ENCODE measurements at places on chromosomes 12 and 14. TPM values are rescaled to one million over a fixed set of nuclear protein-coding genes. Genes with fewer than 3 reads are reported as not detected.

- H3K27ac ChIP-seq = no peak overlapping the region
- no peak overlapping the region for H3K4me3 ChIP-seq
- peaks cover 35% of the 10 kb centered on the region for H3K4me1 ChIP-seq
- H3K27me3 ChIP-seq = no peaks in the 10 kb centered on the region
- no peaks in the 10 kb centered on the region for H3K36me3 ChIP-seq
These were observed 2.6 kb downstream of the EXOC5 start for GRCh38 chr14:57266065-57266464.

- no peaks in the 10 kb centered on the region for H3K27me3 ChIP-seq
- no peaks in the 10 kb centered on the region for H3K36me3 ChIP-seq
- no peak overlapping the region for H3K4me3 ChIP-seq
- no peak for DNase-seq
These were observed 167.6 kb downstream of the ACSS3 start for GRCh38 chr12:81245458-81245857.

DNA sequence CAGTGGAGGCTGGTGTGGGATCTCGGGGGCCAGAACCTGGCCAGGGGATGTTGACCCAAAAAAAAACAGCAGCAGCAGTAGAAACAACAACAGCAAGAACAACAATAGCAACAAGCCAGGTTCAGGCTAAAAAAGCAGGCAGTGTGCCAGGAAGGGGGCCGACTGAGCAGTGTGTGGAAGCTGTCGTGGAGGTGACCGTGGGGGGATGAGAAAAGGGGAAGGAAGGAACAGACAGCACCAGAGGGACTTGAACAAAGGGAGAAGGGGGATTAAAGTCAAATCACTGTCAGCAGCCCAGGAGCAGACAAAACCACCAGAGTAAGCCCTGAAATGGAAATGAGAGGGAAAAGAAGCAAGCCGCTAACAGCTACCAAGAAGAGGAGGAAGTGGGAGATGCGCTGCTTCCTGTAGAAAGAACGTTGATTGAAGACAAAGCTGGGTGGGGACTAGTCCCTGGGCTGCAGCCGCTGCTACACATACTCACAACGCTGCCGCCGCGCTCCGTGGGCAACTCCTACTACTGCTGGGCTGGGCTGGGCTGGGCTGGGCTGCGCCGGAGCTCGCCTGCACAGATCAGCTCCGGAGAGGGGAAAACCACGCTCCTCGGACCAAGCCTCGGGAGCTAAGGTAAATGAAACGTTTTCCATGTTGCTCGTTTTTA, at the start of gene GNG2:
Gene GNG2 (plus strand): TSS at position 449 of the 661 bp plus-strand sequence. CDS start 90,067 bp downstream, outside the sequence.
- H3K27me3 ChIP-seq = no peaks in the 10 kb centered on the region
- peak within 1 kb of the TSS; percentile 33 for H3K4me3 ChIP-seq
- peak; percentile 58 for DNase-seq

DNA sequence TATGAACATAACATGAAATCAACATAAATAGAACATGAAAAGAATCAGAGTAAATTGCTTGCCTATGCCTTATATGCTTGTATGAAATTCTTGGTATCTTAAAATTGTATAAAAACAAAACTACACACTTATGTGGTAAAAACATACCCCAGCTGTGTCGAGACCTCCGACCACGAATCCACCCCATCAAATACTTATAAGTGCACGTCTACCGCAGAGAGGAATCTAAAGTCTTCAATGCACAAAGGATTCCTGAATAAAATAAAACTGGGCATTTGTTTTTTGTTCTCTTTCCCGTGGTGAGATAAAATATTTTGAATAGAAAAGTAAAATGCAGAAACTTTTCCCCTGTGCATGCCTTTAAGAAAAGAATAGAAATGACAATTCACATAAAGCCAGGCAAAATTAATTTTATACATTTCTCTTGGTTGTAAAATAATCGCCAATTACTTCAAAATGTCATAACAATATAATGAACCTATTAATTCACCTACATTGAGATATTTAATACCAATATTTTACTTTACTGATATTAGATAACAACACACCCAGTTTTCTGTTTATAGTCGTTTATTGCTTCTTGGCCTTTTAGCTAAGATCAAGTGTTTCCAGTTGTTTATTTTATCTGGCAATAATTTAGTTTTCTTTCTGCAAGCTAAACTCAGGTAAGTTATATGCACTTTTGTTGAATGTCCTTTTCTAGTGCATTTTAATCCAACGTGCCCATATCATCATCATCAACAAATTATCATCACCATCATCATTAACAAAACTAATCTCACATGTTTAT, 1.0 kb downstream of the KLRK1 start:
- H3K27ac ChIP-seq = no peak overlapping the region
- H3K27me3 ChIP-seq = no peaks in the 10 kb centered on the region
- H3K4me3 ChIP-seq = no peak overlapping the region
- DNase-seq = no peak

DNA sequence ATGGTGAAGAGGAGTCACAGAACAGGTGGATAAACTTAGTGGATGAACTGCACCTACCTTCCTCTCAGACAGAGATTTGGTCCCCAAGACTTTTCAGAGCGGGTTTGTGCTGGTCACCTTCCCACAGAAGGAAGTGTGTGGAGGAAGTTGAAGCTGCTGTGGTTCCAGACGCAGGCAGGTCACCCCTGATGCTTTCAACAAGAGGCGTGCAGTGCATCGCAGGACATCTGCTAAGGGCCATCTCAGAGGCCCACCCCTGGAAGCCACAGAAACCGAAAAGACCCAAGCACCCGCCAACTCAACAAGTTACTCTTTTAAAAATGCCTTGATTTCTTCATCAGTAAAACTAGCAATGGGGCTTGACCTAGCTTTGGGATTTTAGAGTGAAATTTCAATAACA, 1.0 kb upstream of the GPX2 start:
- no peak for DNase-seq
- H3K27ac ChIP-seq = no peak overlapping the region
- H3K27me3 ChIP-seq = no peaks in the 10 kb centered on the region

DNA sequence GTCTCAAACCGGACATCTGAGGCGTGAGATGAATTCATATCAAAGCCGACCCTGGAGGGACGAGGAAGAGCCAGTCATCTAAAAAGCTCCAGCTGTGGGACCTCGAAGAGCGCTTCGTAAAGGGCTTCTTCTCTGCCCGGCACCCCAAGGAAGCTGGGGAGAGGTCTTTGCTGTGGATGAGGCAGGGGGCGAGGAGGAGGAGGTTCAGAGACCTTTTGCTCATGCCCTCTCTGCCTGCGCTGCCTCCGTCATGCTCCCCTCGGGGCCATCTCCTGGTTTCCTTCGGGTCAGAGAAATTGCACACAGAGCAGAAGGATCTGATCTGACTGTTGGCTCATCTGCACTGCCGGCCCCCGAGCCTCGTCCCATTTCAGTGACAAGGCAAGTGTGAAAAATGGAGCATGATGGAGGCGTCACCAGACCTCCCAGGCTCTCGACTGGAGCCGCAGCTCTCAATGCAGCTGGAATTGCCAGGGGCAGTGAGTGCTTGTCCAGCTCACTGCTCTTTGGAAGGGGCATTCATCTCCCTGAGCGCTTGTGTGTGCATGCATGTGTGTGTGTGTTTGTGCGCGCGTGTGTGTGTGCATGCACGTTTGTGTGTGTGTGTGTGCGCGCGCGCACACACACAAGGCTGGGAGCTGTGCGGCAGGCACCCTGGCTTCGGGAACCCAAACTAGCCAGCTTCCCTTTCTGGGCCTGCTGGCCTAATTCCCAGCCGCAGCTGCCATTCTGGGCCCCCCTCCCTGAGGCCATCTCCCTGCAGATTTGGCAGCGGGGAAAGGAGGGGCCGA, 9.2 kb downstream of the CABP1 start:
- H3K36me3 ChIP-seq = no peaks in the 10 kb centered on the region
- no peak for DNase-seq
- peak overlapping the region; percentile 37 for H3K4me3 ChIP-seq
- H3K27ac ChIP-seq = peak overlapping the region; percentile 45
- peaks cover 10% of the 10 kb centered on the region for H3K27me3 ChIP-seq

RNASE3 gene
- total RNA-seq = not detected

- no peak overlapping the region for H3K27ac ChIP-seq
- DNase-seq = no peak
- no peak overlapping the region for H3K4me3 ChIP-seq
- H3K36me3 ChIP-seq = no peaks in the 10 kb centered on the region
- H3K4me1 ChIP-seq = no peaks in the 10 kb centered on the region
- no peaks in the 10 kb centered on the region for H3K27me3 ChIP-seq
These were observed 171.8 kb downstream of the BTG1 start for GRCh38 chr12:91973813-91974212.

DNA sequence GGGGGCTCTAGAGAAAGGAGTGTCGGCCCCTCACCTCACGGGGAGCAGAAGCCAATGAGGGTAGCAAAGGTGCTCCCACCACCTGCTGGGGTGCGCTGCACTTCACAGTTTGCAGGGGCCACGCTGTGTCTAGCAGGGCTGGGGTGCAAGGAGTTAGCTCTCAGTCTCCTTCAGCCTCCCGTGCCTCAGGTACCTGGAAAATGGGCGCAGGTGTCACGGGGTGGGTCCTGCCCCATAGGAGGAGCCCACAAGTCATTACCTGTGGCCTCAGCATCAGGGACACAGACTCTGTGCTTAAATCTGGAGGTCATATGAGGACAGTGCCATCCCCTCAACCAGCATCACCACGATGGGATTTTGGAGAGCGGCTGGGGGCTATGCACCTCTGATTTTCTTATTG, 326.7 kb downstream of the ADGRD1 start:
- no peak overlapping the region for H3K4me3 ChIP-seq
- no peaks in the 10 kb centered on the region for H3K27me3 ChIP-seq
- H3K4me1 ChIP-seq = no peaks in the 10 kb centered on the region

DNA sequence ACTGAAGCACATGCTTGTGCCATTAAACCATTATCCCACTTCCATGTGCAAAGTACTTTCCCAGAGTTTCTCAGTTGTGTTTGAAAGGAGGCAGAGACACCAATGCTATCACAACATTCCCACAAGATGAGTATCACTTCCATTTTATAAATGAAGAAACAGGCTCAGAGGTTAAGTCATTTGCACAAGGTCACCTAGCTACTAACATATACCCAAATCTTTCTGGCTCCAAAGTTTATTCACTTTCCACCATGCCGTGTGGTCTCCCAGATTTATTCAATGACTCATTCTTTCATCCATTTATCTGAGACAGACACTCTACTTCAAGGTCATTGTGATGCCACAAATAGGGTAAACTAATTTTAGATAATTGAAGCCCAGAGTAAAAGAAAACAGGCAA, 9.4 kb downstream of the ART4 start:
- no peak overlapping the region for H3K27ac ChIP-seq
- no peaks in the 10 kb centered on the region for H3K36me3 ChIP-seq
- H3K27me3 ChIP-seq = no peaks in the 10 kb centered on the region
- DNase-seq = no peak
- H3K4me3 ChIP-seq = no peak overlapping the region

GRCh38 chr12:608413-608812, 54.8 kb downstream of the NINJ2 start:
- H3K36me3 ChIP-seq = no peaks in the 10 kb centered on the region
- H3K4me3 ChIP-seq = no peak overlapping the region
- no peak for DNase-seq
- H3K4me1 ChIP-seq = peaks cover 42% of the 10 kb centered on the region

DNA sequence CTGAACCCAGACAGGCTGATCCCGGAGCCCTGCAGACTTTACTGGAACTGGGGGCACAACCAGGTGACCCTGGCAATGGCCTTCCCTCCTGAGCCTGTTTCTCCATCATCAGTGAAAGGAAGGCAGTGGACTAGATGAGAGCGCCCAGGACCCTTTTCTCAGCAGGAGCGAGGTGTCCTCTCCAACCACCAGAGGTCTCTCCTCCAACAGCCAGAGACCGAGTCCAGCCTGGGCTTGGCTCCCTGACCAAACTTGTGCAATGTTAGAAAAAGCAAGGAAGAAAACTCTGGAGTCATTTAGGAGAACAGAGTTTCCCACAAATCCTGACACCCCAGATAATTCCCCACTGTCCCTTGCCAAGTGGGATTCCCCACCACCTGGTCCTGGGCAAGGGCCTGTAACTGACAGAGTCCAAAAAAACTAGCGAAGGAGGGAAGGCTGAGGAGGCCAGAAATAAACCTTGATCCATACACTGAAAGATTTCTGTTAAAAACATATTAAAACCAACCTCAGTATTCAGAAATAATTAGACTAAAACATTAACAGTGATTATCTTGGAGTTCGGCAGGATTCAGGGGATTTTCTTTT, 9.0 kb downstream of the RPS6KL1 start:
- H3K27me3 ChIP-seq = no peaks in the 10 kb centered on the region
- DNase-seq = peak; percentile 69
- no peak overlapping the region for H3K4me3 ChIP-seq

GRCh38 chr12:131988054-131988796, 38.5 kb downstream of the EP400 start:
- no peak overlapping the region for H3K27ac ChIP-seq
- H3K4me1 ChIP-seq = no peaks in the 10 kb centered on the region
- H3K36me3 ChIP-seq = peaks cover 76% of the 10 kb centered on the region
- H3K4me3 ChIP-seq = no peak overlapping the region

OTOGL gene
- 0.10 TPM for total RNA-seq

- H3K27ac ChIP-seq = peak overlapping the region; percentile 30
- no peaks in the 10 kb centered on the region for H3K36me3 ChIP-seq
- peaks cover 12% of the 10 kb centered on the region for H3K4me1 ChIP-seq
- peak; percentile 26 for DNase-seq
- H3K27me3 ChIP-seq = no peaks in the 10 kb centered on the region
- peak overlapping the region; percentile 12 for H3K4me3 ChIP-seq
These were observed 59.7 kb downstream of the TRPV4 start for GRCh38 chr12:109773384-109774011.

ANO2 gene
- 2.0 TPM for total RNA-seq

ACYP1 gene
- 30.5 TPM for total RNA-seq

- no peaks in the 10 kb centered on the region for H3K36me3 ChIP-seq
- H3K27ac ChIP-seq = no peak overlapping the region
- H3K27me3 ChIP-seq = no peaks in the 10 kb centered on the region
- H3K4me1 ChIP-seq = no peaks in the 10 kb centered on the region
- no peak for DNase-seq
- no peak overlapping the region for H3K4me3 ChIP-seq
These were observed 15.4 kb upstream of the NIN start for GRCh38 chr14:50846226-50846880.

- no peak for DNase-seq
- no peak overlapping the region for H3K4me3 ChIP-seq
- peaks cover 49% of the 10 kb centered on the region for H3K4me1 ChIP-seq
- H3K36me3 ChIP-seq = peaks cover 8% of the 10 kb centered on the region
These were observed 2.7 kb downstream of the NAA25 start for GRCh38 chr12:112105891-112106290.

GALC gene
- total RNA-seq = 14.2 TPM

CLEC4A gene
- total RNA-seq = not detected

IFI27 gene
- 65.6 TPM for total RNA-seq

DNA sequence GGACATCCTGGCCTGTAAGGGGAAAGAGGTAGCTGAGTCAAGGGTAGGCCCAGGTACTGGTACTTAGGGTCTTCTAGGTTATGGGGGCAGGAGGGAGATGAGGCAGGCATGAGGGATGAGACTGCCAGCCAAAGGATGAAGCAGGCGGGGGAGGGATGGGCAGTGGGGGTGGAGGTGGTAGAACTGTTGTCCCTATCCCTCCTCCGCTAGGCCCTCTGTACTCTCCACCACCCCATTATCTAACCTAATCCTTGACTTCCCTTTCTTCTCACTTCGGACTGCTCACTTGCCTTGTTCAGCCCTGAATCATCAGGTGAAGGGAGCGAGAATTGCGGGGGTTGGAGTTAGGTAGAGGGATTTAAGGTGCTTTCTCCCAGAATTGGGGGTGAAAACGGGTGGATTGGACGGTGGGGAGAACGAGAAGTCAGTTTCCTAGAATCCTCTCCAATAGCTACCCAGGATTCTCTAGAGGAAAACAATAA, 562 bp downstream of the PAN2 start:
- H3K4me1 ChIP-seq = peaks cover 14% of the 10 kb centered on the region
- peak overlapping the region; percentile 76 for H3K4me3 ChIP-seq
- no peaks in the 10 kb centered on the region for H3K36me3 ChIP-seq
- peak overlapping the region; percentile 93 for H3K27ac ChIP-seq
- H3K27me3 ChIP-seq = no peaks in the 10 kb centered on the region

FOXA1 gene
- total RNA-seq = 0.44 TPM
